Stimulated activated CD4-positive, alpha-beta T cell treated with anti-CD3 and anti-CD28 coated beads, Interleukin-1b, Interleukin-23, amount 100 ng/mL, for 1 hour (primary cell): ENCODE measurements at places on chromosomes 5 and 9.

DNA sequence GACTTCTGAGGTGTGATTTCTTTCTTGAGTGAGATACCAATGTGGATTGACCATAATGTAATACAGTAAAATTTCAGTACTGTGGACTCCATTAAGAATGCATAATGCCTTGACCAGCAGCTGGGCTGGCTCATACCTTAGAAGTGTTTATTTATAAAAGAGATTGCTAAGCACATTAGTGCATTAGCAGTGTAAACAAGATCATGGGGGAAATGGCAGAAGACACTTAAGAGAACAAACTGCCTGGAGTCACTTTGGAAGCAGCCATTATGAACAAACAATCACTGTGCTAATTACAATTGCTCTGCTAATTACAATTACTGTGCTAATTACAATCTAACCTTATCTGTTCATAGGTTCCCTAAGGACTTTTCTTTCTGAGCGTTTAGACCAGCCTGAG is 104.2 kb downstream of the TRIM32 start:
- DNase-seq = no peak

DNA sequence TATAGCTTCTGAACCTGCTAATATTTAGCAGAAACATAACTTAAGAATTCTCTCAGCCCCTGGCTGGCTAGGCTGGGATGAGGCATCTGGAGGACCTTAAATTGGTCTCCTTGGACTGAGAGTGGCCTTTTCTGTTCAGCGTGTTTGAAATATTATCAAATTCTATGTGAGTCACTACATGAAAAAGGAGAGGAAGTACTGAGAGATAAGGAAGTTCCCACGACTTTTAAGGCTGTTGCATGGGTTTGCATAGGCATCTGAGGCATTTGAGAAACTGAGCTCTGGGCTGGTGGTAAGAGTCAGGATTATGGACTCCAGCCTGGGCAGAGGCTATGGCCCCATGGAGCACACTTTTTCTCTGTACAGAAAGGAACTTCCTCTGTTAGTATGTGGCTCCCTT is 816.2 kb upstream of the GRAMD2B start:
- DNase-seq = no peak

GRCh38 chr5:136202469-136203205 is 9.7 kb upstream of the SMIM32 start:
- no peak for DNase-seq

- no peak for DNase-seq
Measured at GRCh38 chr5:23411200-23411599, 96.2 kb upstream of the PRDM9 start.

GRCh38 chr9:87662808-87663528 is 63.0 kb upstream of the CTSL start:
- DNase-seq = peak; percentile 45

DNA sequence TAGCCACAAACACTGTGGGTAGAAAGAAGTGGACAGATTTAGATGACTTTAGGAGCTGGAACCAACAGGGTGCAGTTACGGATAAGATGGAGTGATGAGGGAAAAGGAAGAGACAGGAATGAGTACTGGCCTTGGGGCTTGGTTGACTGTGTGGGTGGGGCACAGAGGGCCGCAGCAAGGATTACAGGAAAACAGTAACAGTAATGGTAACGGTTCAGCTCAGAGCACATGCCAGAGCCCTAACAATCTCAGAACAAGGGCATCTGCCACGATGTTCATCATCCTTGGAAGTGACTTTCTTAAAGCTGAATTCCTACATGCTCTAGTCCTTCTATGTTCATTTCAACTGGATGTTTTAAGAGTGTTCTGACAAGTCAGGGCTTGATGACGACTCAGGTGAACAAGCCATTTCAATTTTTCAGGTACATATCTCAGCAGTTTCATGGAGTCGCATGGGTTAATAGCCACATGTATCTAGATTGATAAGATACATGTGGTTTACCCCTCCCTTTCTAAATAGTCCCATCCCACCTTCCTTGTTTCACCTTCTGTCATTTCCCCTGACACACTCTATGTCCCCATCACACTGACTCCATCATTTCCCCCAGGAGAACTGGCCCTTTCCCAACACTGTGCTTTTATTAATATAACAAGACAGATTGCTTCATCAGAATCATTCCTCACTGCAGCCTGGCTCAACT is 65.0 kb downstream of the CEMIP2 start:
- no peak for DNase-seq

DNA sequence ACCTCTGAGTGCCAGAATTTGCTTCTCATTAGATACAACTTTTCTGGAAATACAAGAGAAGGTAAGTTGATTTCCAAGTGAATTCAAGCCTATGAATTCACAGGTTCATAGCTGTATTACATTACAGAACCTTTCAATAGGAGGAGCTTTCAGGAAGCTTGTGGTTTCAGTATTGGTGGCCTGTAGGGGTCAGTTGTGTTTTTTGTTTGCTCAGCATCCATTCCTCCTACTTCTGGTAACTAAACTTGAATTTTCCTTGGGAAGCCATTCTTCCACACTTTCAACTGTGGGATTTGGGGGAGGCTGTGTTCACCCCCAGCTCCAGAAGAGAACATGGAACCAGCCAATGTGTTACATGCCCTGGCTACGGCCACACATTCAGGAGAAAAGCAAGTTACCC is 5.6 kb upstream of the CYSTM1 start:
- DNase-seq = no peak

GRCh38 chr9:82991671-82992070 is 71.3 kb downstream of the RASEF start:
- no peak for DNase-seq

- no peak for DNase-seq
Measured at GRCh38 chr9:84151640-84152039, 171.0 kb downstream of the RMI1 start.

DNA sequence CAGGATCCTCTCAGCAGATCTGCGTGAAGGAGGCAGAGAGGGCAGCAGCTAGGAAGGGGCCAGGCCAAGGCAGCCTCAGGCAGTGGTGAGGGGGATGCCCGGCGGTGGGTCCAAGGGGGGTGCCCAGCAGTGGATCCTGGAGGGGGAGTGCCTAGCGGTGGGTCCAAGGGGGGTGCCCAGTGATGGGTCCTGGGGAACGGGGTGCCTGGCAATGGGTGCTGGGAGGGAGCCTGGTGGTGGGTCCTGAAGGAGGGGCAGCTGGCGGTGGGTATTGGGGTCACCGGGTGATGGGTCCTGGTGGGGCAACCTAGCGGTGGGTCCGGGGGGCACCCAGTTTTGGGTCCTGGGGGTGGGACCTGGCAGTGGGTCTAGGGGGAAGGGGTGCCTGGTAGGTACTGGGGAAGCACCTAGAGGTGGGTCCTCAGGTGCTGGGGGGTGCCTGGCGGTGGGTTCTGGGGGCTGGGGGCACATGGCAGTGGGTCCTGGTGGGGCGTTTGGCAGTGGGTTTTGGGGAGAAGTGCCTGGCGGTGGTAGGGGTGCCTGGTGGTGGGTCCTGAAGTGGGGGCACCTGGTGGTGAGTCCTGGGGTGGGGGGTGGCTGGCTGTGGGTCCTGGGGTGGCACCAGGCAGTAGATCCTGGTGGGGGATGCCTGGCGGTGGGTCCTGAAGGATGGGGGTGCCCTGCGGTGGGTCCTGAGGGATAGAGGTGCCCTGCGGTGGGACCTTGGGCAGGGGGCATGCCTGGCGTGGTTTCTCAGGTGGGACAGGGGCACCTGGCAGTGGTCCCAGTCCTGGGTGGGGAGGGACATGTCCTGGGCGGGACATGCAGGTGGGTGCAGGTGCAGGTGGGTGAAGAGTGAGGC is 1.9 kb downstream of the LRRC14B start:
- no peak for DNase-seq

GRCh38 chr9:118395415-118395814 is 691.2 kb downstream of the TLR4 start:
- DNase-seq = no peak

GRCh38 chr5:3217771-3218495 is 377.7 kb upstream of the IRX1 start:
- no peak for DNase-seq

DNA sequence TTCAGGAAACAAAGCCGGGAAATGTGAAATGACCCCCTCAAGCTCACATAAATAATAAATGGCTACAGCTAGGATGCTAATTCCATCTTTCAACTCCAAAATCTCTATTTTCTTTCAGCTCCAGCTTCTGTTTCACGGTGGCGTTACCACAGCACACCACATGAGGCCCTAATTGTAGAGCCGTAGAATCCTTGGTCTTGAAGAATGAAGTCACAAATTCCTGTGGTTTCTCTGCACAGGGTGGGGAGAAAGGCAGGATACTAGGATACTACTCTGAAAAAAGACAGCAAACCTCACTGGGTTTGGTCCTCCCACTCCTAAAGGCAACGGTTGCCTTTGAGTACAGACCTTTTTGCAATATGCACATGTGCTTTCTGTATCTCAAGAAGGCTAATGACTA is 13.9 kb upstream of the RARS1 start:
- no peak for DNase-seq

GRCh38 chr9:129584136-129584535 is 36.8 kb downstream of the C9orf50 start:
- no peak for DNase-seq

DNA sequence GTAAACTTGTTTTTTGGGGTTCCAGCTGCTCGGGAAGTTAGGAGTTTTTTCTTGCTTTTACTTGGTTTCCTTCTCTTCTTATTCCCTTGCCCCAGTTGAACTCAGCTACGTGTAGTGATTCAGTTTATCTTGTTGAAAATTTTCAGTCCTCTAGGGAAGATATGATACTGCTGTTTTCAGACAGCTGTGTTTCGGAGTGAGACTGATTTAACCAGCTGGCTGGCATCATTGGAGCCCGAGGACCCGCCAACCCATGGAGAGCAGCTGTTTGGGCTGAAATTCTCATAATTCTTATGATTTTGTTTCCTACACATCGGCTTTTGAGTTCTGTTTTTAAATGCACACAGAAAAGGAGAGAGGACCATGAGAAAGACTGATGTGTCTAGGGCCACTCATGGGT is 271.5 kb downstream of the NR3C1 start:
- no peak for DNase-seq

DNA sequence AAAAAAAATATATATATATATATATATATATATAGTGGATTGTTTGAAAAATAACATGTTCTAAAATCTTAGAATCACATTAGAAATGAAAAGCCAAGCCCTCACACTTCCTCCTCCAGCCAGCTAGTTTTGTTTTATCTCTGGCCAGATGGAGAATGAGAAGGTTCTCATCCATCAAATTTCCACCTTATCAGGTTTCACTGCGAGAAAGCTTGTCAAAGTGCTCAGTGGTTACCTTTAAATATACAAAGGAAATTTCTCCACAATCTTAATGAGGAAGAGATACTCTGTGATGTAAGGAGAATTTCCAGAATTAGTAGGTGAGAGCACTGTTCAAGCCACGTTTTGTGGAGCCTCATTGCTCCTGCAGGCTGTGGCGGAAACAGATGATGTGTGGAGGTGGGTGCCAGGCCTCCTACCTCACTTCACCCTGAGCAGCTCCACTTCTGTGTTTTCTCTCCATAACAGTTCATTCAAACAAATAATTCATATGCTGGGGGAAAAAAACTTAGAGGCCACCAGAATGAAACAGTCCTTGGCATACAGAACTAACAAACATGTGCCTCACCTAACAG is 71.9 kb downstream of the CDK5RAP2 start:
- DNase-seq = no peak

DNA sequence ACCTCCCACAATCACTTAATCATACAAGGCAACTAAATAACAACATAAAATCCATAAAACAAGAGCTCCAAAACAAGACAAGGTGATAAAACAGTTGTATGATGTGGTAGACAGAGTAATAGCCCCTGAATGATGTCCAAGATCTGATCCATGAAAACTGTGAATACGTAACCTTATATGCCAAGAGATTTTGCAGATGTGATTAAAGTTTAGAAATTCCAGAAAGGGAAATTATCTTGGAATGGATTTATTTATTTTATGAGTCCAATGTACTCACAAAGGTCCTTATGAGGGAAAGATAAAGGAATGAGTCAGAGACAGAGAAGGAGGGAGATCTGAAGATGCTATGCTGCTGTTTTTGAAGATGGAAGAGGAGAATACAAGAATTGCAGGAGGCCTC is 1775.7 kb upstream of the C9orf72 start:
- no peak for DNase-seq

GRCh38 chr9:99073347-99073746 is 31.6 kb upstream of the TGFBR1 start:
- DNase-seq = no peak

- no peak for DNase-seq
Measured at GRCh38 chr9:126428534-126429175, 102.0 kb downstream of the MVB12B start.

DNA sequence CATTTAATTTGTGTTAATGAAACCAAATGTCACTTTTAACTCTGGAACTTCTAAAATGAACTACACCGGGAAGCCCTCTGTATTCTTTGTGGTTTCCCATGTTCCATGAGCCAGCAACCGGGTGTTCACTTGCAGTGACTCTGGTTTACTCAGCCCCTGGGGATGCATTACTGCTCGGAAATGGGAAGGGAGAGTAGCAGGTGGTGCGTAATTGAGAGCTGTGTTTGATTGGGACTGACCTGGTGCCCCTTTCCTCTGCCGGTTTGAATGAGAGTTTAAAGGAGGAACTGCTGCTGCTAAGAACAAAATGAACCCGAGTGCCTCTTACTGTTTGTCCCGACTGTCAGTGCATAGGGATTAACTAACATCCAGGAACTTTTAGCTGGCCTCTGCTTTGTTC is 100.1 kb upstream of the DHFR start:
- DNase-seq = no peak

DNA sequence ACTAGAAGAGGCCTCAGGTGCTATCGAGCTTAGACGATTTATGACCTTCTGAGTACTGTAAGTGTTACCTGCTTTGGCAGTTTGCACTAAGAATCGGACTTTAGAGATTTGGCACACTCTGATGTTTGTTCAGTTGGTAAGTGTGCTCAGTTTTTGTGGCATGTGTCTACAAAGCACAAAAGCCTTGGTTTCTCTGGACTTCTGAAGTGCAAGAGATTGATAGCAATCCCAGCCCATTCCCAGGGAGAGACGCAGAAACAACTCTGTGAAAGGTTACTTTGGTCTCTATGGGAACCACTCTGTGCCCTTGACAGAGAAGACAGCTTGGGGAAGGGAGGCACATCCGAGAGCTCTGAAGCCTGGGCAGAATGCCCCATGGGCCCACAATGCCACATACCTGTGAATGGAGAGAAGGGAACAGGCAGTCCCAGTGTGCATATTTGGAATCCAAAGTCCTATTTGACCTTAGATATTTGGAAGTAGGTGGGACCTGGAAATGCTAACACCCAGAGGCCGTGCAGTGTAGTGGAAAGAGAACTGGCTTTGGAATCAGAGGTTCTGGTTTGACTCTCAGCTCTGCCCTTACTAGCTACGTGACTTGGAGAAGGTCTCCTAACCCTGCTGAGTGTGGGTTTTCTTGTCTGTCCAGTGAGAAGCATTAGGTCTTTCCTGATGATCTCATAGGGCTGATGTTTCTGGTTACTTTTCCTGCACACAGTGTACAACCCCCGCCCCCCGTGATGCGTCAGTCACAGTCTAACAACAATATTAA is 194.3 kb upstream of the VLDLR start:
- DNase-seq = no peak

DNA sequence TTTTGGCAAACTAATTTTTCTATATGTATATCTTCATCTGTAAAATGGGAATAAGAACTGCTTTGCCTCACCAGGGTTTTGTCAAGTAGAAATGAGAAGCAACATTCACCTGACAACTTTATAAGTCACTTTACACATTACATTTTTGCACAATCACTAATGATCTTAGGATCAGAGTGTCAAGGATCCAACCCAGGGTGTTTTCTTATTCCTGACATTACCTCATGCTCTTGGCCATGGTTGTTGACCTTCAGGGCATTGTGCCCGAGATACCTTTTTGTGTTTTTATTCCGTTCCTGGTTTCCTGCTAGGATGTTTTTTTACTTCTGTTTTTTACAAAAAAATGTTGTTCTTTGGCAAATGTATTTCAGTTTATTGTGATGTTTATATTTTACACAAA is 22.2 kb upstream of the RASA1 start:
- DNase-seq = no peak

- no peak for DNase-seq
Measured at GRCh38 chr5:5062525-5063302, 77.4 kb upstream of the ADAMTS16 start.
